NCI-H748 treated with DMSO at 0.1 percent for 48 hours (cell line): ENCODE measurements at places on chromosomes 11 and 22.

GRCh38 chr11:3202305-3202704 is 16.3 kb downstream of the MRGPRG start:
- no peak for DNase-seq

- no peak for DNase-seq
These were observed 26.2 kb downstream of the GAB2 start for GRCh38 chr11:78391424-78391823.

DNA sequence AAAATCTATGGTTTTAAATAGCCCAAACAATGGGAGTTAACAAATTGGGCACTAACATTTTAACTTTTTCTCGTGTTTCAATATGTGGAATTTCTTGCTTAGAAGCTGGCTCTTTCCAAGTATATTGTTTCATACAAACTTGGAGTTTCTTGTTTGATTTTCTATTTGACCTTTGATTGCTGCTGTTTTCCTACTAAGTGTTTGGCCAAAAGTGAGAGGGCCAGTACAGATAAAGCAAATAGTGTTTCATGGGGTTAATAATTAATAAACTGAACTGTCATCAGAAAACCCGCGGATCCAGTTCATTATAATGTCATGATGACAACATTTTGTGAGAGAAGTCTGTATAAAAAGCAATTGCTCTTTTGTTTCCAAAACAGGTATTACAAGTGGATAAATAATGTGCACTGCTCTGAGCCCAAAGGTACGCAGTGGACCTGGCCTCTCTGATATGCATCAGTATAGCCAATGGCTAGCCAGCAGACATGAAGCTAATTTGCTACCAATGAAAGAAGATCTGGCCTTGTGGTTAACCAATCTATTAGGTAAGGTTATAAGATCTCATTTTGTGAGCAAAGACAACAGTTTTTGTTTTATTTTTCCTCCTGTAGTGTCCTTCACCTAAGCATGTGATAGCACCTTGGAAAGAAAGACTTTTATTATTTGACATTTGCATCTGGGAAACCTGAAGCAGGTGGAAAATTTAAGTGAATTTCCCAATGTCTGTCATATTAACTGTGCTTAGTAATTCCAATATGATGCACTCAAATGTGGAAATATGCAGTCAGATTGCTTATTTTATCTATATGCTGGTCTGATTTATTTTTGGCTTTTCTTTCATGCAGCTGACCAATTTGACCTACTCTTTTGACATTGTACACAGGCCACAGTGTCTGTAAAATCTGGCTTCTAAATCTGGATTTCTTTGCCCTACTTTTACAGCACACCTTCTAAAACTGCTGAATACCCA is 8.3 kb downstream of the GAS2 start:
- no peak for DNase-seq

- no peak for DNase-seq
These were observed 1240.9 kb downstream of the BRD1 start for GRCh38 chr22:48586799-48587185.

- DNase-seq = no peak
These were observed 13.8 kb downstream of the JAML start for GRCh38 chr11:118211006-118211405.

DNA sequence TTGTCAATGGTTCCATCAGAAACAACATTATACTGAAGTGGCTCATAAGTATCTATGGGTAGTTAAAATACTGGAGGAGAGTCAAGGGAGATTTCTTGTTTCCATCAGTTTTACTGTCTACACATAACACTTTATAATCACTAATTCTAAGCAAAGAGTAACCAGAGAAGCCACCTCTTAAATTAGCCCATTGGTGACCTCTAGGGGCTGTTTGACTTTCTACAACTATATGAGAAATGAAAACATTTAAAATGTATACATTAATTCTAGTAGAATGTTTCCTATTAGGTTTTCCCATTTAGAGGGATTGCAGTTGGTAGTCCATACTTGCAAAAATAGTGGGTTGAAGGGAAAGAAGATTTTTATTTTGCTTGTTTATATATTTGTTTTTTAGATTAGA is 504.3 kb downstream of the FAM181B start:
- DNase-seq = peak; percentile 9

DNA sequence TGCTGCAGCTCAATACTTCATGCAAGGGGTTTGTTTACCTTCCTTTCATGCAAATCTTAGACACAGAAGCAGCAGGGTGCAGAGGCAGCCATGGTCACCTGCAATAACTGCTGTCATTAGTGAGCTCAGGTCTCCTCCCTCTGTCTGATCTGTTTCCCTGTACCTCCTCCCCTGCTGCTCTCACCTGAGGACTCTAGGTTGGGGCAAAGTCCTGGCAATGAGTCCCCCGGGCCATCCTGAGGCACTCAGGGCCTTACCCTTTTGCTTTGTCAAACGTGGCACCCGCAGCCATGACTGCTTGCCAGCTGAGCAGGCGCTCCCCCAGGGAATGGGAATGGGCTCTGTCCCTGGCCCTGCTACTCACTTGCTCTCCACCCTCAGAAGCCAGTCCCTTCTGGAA is 3.9 kb downstream of the LRRC10B start:
- peak; percentile 44 for DNase-seq

- no peak for DNase-seq
These were observed 30.4 kb downstream of the ADAMTS15 start for GRCh38 chr11:130478881-130479280.
